Fibroblast of pulmonary artery (primary cell): ENCODE measurements at places on chromosomes 3 and 15.

DNA sequence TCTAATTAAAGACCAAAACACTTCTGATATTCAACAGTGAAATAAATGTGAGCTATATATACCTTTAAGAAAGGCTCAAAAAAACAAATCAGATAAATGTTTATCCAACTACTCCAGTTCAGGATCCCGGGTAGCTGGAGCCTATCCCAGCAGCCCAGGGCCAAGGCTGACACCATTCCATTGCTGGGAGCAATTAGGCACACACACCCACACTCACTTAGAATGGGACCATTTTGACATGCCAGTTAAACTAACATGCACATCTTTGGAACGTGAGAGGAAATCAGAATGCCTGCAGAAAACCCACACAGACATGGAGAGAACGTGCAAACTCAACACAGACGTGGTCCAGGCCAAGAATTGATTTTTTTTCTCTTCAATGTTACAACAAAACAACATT lies 30.0 kb upstream of the PLSCR4 start:
- DNase-seq, result no peak

- no peak for DNase-seq
Measured at GRCh38 chr3:57393977-57394376, 101.5 kb upstream of the ASB14 start.

GRCh38 chr3:169327546-169328356 lies 335.8 kb downstream of the MECOM start:
- no peak for DNase-seq

- DNase-seq, result no peak
Measured at GRCh38 chr3:9703240-9703639, 393 bp upstream of the CPNE9 start.
